ENCODE measurements at places on chromosomes 5 and 9. TPM values are rescaled to one million over a fixed set of nuclear protein-coding genes. Genes with fewer than 3 reads are reported as not detected.

The FOXD4L6 gene
- not detected for total RNA-seq

The SMIM23 gene
- not detected for total RNA-seq

The ADAMTS6 gene
- total RNA-seq = 16.7 TPM

DNA sequence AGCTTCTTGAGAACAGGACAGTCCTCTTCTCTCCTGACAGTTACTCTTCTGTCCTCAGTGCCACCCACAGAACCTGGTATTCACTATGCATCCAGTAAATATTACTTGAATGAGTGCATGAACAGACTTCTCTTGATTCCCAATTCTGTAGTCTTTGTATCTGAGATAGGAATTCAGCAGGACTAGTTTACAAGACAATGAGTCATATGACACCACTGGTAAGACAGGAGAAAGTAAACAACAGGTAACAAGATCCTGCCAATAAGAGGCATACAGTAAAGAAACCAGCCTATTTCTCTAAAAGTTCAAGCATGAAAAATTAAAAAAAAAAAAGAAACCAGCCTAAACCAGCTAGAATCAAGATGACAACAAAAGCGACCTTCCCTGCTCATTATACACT lies 6.2 kb downstream of the ZNF883 start:
- DNase-seq = no peak

- DNase-seq = no peak
Observed at GRCh38 chr9:131960311-131960710, 119.4 kb downstream of the MED27 start.

DNA sequence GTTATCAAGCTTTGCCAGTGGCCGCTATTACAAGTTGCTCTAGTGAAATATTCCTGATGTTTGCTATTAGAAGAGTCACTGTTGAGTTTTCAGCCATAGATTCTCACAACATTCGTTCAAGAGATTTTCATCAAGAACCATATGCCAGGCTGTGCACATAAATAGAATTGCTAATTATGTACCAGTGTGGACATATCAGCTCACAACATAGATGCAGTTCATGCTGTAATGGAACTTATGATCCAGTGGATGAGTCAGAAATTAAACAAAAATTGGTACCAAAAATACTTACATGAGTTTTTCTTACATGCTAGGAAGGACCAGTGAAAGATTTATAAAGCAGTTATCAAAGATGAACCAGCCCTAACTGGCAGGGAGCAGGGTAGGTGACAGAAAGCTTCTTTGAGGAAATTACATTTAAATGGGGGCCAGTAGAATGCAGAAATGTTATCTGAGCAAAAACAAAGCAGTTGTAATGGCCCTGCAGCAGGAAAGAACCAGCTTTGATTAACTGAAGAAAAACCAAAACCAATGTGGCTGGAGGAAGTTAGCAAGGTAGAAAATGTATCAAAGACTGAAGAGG lies 404.2 kb downstream of the DNAH5 start:
- no peak for DNase-seq

GRCh38 chr5:171770153-171770552 lies 15.5 kb upstream of the SMIM23 start:
- no peak for DNase-seq

GRCh38 chr5:32076699-32077695 lies 97.1 kb downstream of the GOLPH3 start:
- DNase-seq = peak; percentile 46

- no peak for DNase-seq
Observed at GRCh38 chr9:84617411-84618029, 52.0 kb upstream of the NTRK2 start.

GRCh38 chr9:3027210-3027609 lies 183.3 kb upstream of the PUM3 start:
- no peak for DNase-seq

DNA sequence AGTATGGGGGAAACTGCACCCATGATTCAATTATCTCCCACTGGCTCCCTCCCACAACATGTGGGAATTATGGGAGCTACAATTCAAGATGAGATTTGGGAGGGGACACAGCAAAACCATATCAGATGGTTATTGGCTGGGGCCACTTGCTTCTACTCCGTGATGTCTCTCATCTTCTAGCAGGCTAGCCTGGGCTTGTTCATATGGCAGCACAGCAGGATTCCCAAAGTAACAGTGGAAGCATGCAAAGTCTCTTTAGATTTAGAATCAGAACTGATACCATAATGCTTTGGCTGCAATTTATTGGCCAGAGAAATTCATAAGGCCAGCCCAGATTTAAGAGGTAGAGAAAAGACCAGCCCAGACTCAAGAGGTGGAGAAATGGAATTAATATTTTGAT lies 126.2 kb downstream of the PTTG1 start:
- DNase-seq = no peak
